ENCODE measurements at places on chromosomes 2 and 18.

- DNase-seq, result no peak
Measured at GRCh38 chr2:138090330-138090729, 126.1 kb downstream of the HNMT start.

GRCh38 chr2:121690095-121690494, 40.8 kb upstream of the CLASP1 start:
- no peak for DNase-seq

DNA sequence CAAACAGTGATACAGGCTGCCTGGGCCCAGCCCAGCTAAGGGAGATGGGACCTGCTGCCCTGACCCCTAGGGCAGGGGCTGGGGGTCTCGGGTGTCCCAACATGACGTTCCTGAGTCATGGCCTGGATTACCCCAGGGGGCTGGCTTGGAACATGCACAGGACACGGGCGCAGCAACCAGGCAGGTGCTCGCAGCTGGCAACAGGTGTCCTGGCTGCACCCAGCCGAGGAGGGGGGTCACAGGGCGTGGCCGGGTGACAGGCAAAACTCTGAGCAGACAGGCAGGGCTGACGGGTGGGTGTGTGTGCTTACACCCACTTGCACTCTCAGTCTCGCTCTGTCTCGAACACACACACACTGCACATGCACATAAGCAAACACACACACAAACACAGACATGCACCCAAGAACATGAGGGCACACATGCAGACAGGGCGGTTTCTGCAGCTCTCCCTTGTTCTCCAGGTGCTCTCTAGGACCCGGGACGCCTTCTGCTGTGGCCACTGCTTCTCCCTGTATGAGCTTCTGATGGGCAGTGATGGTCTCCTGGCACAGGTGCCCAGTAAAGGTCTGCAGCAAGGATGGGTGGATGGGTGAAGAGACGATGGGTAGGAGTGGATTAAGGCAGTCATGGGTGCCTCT, 33.7 kb upstream of the TAF1B start:
- DNase-seq, result no peak

- no peak for DNase-seq
Measured at GRCh38 chr2:200528228-200528627, 2.2 kb downstream of the SGO2 start.

GRCh38 chr2:127818794-127819425, 7.9 kb upstream of the WDR33 start:
- no peak for DNase-seq

- DNase-seq, result no peak
Measured at GRCh38 chr2:120794716-120795115, 59.0 kb downstream of the GLI2 start.

- DNase-seq, result no peak
Measured at GRCh38 chr2:179373816-179374215, 109.2 kb upstream of the SESTD1 start.

GRCh38 chr2:208406474-208407451, at the start of gene PTH2R:
PTH2R (plus strand) TSS chr2:208406792; CDS start chr2:208407044, 252 bp downstream.
- no peak for DNase-seq

- DNase-seq, result no peak
Measured at GRCh38 chr2:2872713-2873449, 504.7 kb downstream of the EIPR1 start.

DNA sequence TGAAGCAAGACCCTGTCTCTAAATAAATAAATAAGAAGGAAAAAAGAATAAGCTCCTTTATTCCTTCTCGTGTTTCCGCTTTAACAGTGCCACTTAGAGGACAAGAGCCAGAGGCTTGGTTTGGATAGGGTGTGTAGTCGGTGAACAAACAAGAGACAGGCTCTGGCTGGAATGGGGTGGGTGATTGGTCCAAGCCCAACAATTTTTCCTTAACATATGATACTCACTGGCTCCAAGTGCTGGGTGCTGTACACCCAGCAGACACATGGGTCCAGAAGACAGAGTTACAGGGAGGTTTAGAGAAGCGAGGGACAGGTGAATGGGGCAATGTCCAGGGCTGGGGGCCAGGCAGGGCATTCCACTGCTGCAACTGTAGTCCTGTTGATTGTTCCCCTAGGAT, 77.8 kb downstream of the NCAPH start:
- DNase-seq, result no peak

- DNase-seq, result no peak
Measured at GRCh38 chr2:153476816-153477635, 1.5 kb downstream of the RPRM start.

- no peak for DNase-seq
Measured at GRCh38 chr2:47226132-47226922, 71.2 kb upstream of the STPG4 start.

- DNase-seq, result no peak
Measured at GRCh38 chr2:27627963-27628766, 647 bp downstream of the CCDC121 start.

- no peak for DNase-seq
Measured at GRCh38 chr2:46181306-46181705, 115.9 kb upstream of the EPAS1 start.

DNA sequence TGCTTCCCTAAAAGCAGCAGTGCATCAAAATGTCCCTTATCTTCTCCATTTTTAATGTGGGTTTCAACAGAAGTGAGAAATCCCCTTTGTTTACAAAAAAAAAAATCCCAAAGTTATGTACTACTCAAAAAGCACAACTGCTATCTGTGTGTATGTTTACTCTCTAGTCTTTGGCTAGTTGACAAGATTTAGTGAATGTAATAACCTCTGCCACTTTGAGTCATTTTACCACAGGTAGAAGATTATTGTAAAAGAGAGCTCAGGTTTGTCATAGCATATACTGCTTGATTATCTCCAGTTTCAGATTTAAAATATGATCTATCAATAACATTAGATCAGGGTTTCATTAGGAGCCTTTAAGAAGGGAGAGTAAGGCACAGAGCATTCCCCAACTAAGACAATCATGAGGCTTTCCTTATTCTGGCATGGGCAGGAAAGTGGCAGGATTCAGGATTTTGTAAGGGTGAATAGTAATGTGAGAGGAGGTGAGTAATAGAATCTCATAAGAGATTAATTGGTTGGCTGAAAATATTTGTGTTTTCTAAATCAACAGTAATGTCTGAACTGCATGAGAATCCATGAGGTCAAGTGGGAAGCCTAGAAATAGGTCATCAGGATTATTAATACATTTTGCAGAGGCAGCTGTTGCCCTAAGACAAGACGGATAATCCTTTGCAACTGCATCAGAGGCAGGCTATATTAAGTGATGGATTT, 1780.3 kb upstream of the LRRTM1 start:
- DNase-seq, result no peak

- DNase-seq, result no peak
Measured at GRCh38 chr2:239721531-239721930, 303.6 kb downstream of the NDUFA10 start.

DNA sequence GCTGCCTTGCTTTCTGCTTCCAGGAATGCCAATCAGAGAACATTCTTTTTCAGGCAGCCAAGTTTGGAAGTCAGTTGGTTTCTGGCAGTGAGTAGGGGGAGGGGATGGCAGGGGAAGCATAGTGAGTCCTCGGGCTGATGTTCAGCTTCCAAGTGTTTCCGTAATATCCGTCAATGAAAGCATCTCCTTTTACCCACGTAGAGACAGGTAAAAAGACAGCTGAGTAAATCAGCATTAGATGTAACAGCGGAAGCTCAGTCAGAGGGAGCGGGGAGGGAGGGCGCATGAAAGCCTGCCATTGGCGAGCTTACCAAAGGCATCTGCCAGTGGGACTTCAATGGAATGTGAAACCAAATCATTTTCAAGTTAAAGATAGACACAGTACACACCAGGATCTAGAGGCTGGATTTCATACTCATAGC, 117.1 kb upstream of the DTNA start:
- DNase-seq, result no peak

- no peak for DNase-seq
Measured at GRCh38 chr2:44102790-44103562, 65.7 kb upstream of the PPM1B start.

DNA sequence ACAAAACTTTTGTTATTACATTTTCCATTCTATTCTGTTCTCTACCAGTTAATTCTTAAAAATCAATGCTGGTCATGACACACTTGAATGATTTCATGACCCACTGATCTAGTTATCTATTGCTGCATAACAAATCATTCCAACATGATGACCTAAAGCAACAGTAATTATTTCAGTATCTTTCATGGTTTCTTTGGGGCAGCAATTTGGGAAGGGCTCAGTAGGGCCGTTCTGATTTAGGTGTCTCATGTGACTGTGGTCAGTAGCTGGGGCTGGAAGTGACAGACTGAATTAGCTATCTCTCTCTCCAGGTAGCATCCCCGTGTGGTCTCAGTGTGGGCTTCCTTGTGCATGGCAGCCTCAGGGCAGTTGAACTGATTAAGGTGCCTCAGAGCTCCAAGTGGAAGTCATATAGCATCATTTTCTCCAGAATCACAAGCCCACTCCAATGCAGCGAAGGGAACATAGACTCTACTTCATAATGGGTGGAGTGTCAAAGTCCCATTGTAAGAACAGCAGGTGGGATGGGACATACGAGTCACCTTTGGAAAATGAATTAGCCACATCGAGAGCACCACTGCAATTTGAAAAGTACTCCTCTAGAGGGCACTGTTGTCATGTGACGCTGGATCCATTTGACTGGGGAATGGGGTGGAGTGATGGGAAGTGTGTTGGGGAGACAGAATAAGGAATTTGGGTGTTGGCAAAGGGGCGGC, 39.1 kb upstream of the FAM136A start:
- peak; percentile 8 for DNase-seq

DNA sequence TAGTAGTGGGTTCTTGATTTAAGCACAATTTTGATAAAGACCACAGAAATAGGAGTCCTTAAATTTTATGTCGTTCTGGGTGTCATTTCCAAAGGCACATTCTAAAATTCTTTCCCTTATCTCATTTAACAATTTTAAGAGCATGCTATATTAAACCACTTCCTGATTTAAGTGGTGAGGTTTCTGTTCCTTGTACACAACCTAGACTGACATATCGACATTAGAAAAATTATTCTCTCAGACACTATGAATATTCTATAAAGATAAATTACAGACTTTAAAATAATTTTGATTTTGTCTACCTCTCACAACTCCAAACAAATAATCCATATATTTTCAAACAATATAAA, 923.8 kb downstream of the LRP1B start:
- DNase-seq, result no peak

DNA sequence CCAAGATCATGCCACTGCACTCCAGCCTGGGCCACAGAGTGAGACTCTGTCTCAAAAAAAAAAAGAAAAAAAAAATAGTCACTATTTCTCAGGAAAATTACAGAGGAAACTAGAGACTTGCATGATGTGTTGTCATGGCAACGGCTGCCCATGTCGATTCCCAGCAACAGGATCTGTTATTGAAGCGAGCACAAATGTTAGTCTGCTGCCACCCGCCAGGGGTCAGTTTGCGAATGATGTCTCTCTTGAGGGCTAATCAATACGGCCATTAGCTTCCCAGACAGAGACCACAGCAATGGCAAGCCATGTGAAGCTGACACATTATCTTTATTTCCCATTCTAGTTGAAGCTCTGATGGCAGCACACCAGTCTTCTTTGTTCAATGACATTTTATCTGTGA, 32.4 kb upstream of the ACYP2 start:
- no peak for DNase-seq

- no peak for DNase-seq
Measured at GRCh38 chr2:231743376-231744116, 35.2 kb downstream of the PTMA start.

DNA sequence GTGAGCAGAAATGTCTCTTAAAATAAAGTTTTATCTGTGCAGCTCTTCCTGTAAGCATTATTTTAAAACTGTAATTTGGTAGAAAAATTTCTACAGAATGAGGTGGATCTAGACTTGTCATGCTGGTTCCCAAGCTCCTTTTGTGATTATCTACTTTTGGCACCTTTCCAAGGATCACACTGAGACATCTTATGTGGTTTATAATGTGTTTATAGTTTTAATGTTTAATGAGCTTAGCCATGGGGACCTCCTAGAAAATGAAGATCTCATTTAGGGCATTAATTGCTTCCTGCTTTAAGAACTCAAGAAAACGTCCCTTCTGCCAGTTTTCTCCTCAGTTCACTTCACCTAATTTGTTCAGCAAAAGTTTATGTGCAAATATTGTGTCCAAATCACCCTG, 468.4 kb downstream of the SUCLG1 start:
- DNase-seq, result no peak

DNA sequence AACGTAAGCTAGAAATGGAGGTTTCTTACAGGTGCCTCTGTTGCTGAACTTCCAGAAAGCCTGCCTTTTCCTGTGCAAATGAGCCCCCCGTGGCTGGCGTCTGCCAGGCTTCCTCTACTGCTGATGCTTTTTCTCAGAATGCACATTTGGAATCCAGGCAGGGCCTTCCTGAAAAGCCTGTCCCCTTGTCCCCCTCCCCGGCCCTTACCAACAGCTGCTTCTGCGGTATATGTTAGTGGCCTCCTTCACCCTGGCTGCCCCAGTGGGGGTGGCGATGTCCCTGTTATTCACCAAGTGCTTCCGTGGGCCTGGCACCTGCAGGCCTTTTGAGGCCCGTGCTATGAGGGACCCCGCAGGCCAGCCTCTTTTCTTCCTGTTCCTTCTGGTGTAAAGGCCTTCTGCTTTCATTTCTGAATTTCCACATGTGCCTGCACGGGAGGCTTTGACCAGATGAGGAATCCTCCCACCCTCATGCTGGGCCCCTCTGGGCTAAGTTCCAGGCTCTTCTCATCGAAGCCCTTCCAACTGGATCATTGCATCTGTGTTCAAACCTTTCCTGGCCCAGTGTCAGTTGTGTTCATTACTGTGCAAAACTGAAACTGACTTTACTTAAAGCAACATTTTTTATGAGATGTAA, 10.4 kb downstream of the CNDP2 start:
- DNase-seq, result no peak

GRCh38 chr2:67046591-67046990, 350.5 kb upstream of the ETAA1 start:
- DNase-seq, result no peak
